ENCODE measurements at places on chromosomes 5 and 9.

DNA sequence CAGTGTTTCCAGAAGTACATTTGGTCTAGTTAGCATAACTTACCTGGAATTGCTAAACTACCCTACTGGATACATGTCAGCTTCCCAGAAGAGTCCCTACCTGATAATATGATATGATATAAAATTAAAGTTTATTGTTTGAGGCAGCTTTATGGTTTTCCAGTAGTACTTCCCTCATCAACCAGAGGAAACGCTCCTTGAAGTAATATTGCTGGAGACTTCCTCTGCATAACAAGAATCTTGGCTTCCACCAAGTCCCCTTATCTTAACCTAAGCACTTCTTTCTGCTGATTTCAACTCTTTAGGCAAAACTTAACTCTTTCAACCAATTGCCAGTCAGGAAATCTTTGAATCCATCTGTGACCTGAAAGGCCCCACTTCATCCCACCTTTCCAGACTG lies 214.3 kb upstream of the PTGER4 start:
- DNase-seq: no peak

- DNase-seq: no peak
Measured at GRCh38 chr9:112774006-112774996, 23.7 kb downstream of the SNX30 start.

DNA sequence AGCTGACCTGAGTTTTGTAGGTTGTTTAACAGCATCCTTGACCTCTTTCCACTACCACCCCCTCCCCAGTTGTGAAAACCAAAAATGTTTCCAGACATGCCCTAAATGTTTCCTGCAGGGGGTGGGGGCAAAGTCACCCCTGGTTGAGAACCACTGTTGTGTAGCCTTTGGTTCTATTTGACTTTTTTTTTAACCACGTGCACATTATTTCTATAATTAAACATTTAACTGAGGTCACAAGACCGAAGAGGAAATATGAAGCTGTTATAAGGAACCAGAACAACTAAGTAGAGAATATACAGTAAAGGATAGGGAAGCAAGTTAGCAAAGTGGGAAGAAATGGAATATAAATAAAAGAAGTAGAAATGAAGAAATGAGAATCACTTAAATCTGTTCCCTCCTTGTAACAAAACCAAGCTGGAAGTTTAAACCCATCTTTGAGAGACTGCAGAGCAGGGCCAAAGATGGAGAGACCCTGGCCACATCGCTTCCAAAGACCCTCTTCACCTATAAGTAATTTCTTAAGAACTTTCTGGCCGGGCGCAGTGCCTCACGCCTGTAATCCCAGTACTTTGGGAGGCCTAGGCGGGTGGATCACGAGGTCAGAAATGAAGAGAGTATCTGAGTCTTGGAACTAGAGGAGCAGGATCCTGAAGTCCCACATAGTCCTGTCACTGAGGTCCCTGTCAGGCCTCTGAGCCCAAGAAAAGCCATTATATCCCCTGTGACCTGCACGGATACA lies 14.4 kb downstream of the SIT1 start:
- no peak for DNase-seq

DNA sequence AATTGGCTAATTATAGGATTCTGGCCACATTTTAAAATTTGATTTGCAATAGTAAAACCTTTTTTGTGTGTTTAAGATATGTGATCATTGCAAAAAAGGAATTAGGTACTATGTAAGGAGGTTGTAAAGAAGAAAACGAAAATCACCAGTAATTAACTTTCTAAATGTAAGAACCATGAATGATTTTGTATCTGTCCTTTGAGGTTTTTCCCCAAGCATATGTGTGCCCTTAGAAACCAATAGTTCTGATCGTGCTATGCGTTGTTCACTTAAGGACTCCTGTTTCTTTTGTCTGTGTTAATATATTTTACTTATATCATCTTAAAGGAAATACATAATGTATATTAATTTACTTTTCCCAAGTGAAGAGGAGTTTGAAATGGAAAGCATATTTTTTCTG lies 410.2 kb downstream of the PSAT1 start:
- DNase-seq: no peak

GRCh38 chr5:166342402-166342801 lies 1949.0 kb upstream of the WWC1 start:
- DNase-seq: no peak

GRCh38 chr9:88833946-88834345 lies 157.3 kb upstream of the S1PR3 start:
- no peak for DNase-seq

DNA sequence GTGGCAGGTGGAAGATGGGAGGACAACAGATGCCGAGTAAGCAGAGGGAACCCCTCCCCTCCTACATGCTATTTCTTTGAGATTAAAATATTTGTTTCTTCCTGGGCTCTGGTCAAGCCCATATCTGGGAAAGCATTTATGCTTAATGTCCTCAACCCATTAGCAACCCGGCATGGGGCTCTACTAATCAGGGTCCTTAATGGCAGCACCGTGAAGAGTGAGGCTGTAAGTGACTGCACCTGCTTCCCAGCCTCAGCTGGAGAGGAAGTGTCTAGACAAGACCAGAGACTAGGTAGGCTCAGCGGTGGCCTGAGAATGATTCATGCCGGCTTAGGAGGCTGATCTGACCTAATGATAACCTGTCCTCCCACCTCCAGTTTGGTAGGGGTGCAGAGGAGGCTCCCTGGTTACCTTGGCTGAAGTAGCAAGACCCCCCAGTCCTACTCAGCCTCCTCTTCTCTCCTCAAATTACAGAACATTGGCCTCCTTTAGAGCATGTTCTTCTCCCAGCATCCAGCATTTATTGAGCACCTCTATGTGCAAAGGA lies 61.3 kb upstream of the HSPA9 start:
- no peak for DNase-seq

GRCh38 chr5:143494162-143494561 lies 90.7 kb upstream of the NR3C1 start:
- DNase-seq: no peak

DNA sequence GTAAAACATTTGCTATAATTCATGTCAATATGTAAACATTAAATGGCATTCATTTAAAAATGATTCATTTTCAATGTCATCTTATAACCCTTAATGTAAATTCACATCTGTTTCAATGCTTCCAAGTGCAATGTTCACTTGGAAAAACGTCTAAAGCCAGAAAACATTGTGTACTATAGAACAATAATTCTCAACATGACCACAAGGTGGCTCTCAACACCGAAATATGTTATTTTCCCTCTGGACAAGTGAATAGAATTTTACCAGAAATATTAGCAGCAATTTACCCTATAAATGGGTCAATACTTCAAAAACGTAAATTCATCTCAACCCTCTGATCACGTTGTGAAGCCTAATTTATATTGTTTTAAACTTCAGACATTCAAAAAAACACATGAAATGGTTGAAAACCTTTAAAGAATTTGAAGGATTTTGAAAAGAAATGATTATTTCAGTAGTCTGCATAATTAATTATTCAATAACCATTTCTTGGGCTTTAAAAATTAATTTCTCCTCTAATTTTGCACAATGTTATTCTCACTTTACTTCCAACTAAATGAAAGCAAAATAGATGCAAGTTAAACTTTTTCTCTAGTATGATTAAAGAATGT lies 11.0 kb downstream of the CDH10 start:
- DNase-seq: no peak

- no peak for DNase-seq
Measured at GRCh38 chr9:111622626-111623025, 8.5 kb upstream of the DNAJC25 start.

DNA sequence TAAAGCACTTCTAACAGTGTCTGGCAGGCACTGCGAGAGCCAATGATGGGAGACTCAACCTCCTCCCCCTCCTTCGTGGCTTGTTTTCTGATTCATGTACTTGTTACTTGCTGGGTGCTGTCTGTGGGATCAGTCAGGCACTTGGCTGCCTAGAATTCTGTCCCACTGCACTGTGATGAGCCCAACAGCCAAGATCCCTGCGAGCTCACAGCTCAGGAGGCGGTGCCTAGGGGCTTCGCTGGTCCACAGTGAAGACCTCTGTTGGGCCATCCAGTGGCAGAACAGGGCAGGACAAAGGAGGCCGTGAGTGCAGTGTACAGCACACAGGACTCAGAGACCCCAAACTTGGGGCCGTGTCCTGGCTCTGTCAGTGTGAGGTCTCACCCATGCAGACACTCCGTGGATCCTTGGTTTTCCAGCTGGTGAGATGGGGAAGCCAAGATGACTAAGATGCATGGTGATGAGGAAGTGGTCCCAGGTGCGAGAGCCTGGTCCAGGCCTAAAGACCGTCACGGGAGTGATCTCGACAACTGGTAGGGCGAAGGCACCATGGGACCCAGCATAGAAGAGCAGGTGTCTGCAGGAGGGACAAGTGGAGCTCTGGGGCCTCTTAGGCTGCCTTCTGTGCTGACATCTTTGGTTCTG lies 19.5 kb downstream of the MYMK start:
- DNase-seq: no peak

DNA sequence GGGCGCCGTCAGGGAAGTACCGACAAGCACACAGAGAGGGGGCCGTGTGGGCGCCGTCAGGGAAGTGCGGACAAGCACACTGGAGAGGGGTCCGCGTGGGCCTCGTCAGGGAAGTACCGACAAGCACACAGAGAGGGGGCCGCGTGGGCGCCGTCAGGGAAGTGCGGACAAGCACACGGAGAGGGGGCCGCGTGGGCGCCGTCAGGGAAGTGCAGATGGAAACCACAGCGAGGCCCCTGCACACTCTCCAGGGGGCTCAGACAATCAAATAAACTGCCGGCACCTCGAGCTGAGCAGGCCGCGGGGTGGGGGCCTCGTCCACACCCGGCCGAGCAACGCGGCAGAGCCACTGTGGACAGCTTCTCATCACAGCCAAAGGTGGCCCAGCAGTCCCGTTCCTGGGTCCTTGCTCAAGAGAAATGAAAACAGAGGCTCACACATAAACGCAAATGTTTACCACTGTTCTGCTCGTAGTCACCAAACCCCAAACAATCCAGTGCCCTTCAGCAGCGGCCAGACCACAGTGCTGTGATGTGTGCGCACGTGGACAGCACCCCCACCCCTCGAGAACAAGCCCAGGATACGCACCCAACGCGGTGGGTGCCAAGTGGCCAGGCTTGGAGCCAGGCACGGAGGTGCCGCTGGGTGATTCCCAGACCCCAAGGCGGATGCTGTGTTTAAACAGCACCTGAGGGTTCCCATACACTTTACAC lies 24.7 kb downstream of the TPPP start:
- DNase-seq: no peak

DNA sequence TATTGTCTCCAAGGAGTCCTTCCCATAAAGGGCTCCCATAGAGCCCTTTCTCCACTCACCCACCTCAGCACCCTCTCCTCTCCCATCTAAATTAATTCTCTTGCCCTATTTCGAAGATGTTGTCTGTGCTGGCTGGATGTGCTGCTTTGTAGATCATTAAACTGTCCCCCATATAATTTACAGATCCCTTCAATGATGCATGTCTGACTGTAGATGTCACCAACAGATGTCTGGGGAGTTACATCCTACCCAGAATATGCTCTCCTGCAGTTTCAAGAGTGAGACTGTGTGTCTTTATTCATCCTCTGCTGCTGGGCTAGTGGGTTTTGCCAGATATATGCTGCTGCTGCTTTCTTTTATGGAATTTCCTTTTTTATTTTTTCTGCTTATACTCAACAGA lies 351.2 kb downstream of the MLLT3 start:
- DNase-seq: no peak

Measured in activated CD4-positive, alpha-beta T cell treated with anti-CD3 and anti-CD28 coated beads for 48 hours (primary cell).